ENCODE measurements at places on chromosomes 5 and 9. TPM values are rescaled to one million over a fixed set of nuclear protein-coding genes. Genes with fewer than 3 reads are reported as not detected.

The PDZD2 gene
- total RNA-seq = 14.7 TPM

The NPR3 gene
- 19.2 TPM for total RNA-seq

The DDX4 gene
- 0.82 TPM for total RNA-seq

The FBP1 gene
- total RNA-seq = not detected

The UBE2R2 gene
- 28.5 TPM for total RNA-seq

The DMRT3 gene
- not detected for total RNA-seq

The OR1Q1 gene
- not detected for total RNA-seq

The LCP2 gene
- total RNA-seq = 1.2 TPM

GRCh38 chr5:92119110-92119509 is 736.0 kb upstream of the ARRDC3 start:
- DNase-seq = no peak

- DNase-seq = no peak
Observed at GRCh38 chr9:38727497-38728001, 7.6 kb upstream of the FAM240B start.

DNA sequence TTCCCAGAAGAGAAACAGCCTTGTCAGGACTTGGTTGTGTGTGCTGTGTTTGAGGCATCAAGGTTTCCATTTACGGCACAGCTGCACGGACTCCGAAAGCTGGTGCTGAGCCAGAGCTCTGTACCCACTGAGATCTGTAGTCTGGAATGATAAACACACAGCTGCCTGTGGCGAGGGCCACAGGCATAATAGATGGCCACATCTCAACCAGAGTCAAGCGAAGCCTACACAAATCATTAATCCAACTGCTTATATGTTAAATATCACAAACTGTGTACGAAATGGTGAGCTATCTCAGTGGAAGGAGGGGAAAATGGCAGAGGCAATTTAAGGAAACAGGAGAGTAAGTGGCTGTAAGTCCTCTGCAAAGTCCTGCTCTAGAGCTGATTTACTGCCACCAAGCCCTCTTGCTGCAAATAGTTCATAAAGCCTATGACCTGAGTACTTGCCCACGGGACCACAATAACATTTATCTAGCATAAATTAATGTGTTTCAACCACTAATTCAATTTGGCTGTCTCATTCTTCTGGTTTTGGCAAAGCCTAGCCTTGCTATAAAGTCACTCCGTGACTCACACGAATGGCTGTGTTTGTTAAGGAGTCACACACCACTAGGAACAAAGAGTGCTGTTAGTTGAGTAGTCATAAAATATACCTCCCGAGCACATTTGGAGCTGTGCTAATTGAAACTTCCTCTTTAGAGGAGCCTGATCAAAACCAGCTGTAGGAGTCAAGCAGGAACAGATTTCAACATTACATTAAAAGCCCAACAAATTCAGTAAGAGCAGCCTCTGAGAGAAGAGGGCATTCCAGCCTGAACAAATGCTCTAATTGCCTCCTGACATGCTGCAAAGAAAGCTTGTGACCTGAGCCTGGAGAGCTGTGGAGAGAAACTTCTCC is 738.6 kb upstream of the ZNF608 start:
- DNase-seq = peak; percentile 5

DNA sequence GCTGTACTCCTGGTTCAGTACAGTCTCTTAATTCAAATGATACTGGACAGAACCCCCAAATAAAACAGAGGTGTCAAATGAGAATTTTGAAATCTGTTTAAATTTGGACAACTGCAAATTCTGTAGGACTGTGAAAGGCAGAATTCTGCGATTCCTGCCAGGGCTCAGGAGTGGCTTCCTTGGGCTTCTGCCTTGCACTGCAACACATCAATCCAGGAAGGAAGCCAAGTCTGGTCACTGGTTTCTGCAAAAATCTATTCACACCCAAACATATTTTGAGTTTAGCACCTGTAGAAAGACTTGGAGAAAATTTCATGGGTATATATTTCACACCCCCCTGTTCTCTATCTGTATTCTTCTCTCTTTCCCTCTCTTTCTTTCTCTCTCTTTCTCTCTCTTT is 37.5 kb upstream of the FST start:
- DNase-seq = no peak

GRCh38 chr5:111229221-111229835 is 5.1 kb downstream of the CAMK4 start:
- DNase-seq = no peak

DNA sequence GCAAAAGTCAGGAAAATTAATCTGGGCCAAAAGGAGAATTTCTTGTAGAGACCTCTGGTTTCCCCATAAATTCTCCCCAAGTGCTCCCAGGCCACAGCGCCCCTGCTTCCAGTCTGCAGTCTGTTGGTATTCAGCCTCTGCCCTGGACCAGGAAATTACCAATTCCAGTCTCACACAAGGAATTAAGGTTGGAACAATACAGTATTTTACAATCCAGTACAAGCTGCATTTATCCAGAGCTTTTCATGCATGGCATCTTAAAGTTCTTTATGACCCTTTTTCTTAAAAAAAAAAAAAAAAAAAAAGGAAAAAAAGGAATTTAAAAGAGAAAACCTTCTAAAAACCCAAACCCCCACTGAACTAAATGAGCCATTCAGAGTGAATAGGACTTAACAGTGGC is 139.6 kb upstream of the RANBP3L start:
- no peak for DNase-seq

GRCh38 chr9:33375841-33376321 is 26.5 kb downstream of the AQP7 start:
- DNase-seq = no peak

GRCh38 chr5:138603249-138603920 is 28.2 kb upstream of the HSPA9 start:
- DNase-seq = no peak

GRCh38 chr9:134366223-134367031 is 40.2 kb downstream of the RXRA start:
- peak; percentile 91 for DNase-seq

GRCh38 chr9:114114364-114114763 is 15.3 kb upstream of the KIF12 start:
- no peak for DNase-seq

GRCh38 chr9:116671605-116672004 is 15.5 kb upstream of the TRIM32 start:
- DNase-seq = no peak

DNA sequence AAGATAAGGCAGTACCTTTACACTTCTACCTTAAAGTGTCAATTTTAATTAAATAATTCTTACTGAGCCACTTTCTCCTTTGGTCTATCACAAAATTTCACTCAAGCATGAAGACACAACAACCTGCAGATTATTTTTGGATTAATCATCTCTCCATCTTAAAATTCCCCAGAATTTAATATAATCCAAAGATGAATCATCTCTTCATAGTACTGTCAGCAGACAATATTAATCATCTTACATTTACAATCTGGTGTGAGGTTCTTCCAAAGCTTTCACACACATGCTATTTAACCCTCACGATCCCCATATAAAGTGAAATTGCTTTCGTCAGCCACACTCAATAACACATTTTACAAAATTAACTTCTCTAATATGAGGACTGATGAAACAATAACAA is 43.0 kb downstream of the LHFPL2 start:
- DNase-seq = no peak

GRCh38 chr9:90505695-90506094 is 136.9 kb downstream of the DIRAS2 start:
- no peak for DNase-seq
